ENCODE measurements at places on chromosomes 16 and 17.

GRCh38 chr17:2721603-2722002 lies 10.0 kb upstream of the CLUH start:
- DNase-seq, result no peak

DNA sequence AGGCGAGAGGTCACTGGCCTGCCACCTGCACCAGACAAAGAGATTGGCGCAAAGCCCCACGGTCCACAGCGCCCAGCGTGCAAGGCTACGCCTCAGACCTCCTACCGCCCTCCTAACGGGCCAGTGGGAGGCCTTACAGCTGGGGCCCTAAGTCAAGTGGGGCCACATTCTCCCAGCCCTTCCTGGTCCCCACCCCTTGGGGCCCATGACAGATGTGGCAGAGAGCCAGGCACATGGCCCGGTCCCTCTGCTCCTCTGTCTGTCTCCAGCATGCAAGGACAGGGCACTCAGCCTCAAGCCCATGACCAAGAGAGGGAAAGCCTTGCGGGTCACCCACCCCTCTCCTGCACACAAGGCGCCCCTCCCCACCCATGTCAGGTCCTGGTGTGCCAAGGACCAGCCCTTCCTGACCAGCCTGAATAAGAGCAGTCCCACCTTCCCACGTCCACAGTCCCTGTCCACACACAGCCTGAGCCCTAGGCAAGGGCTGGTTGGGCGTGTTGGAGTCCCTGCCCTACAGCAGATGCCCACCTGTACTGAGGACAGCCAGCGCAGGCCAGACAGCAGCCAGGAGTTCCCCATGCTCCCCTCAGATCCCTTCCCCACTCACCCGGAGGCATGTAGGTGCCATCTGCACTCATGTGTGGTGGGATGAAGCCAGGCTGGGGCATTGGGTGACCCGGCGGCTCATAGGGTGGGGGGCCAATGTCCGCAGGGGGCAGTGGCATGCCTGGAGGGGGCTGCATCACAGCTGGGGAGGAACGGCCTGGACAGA lies 25.3 kb downstream of the CDIP1 start:
- no peak for DNase-seq

- DNase-seq, result peak; percentile 55
Observed at GRCh38 chr17:74682471-74683190, 30.1 kb downstream of the CD300LF start.

GRCh38 chr17:40175928-40176753 lies 1.1 kb upstream of the RAPGEFL1 start:
- DNase-seq, result peak; percentile 84

DNA sequence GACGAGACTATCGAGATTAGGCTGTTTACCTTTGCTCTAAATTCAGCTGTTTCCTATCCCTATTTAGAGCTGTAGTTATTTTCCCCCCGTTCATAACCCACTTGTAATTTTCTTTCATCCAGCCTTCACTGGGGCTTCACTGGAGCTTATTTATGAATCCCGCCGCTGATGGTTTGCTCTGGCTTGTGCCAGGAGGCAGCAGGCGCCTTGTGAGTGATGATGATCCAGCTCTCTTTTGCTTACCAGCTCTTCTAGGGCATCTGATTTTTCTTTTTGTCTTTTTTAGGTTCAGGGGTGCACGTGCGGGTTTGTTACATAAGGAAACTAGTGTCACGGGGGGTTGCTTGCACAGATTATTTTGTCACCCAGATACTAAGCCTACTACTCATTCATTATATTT lies 37.4 kb upstream of the CDH13 start:
- DNase-seq, result no peak

DNA sequence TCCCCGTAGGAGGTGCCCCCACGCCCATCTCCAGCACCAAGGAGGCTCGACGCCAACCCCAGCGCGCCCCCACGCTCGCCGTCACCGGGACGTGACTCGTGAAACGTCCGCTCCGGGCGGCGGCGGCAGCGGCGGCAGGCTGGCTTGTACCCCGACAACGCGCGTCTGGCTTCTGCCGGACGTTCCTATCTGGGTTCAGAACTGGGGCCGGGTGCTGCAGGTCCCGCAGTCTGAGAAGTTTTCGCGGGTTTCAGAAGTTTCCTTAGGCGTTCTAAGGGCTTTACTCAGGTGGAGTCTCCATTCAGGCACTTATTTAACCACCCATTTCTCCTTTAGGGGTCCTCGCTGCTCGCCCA lies 672 bp upstream of the ALKBH5 start:
- DNase-seq, result no peak

DNA sequence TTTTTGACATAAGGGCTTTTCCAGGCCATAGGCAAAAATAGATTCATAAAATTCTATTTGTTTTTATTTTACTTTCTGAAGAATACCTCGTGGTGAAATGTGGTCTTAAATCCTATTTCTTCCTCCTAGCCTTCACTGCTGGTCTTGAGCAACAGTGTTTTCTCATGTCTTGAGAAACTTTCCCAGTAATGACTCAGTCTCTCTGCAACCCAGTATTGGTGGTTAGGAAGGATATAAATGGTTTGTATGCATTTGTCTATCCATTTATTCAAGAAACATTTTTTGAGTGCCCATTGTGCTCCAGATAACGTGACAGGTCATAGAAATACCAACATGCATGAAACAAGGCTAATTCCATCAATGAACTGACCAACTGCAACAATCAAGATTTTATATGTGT lies 213.9 kb downstream of the TMEM114 start:
- DNase-seq, result no peak

GRCh38 chr16:61831351-61831917 lies 204.8 kb downstream of the CDH8 start:
- no peak for DNase-seq

- DNase-seq, result no peak
Observed at GRCh38 chr16:3065742-3066439, 451 bp downstream of the IL32 start.

DNA sequence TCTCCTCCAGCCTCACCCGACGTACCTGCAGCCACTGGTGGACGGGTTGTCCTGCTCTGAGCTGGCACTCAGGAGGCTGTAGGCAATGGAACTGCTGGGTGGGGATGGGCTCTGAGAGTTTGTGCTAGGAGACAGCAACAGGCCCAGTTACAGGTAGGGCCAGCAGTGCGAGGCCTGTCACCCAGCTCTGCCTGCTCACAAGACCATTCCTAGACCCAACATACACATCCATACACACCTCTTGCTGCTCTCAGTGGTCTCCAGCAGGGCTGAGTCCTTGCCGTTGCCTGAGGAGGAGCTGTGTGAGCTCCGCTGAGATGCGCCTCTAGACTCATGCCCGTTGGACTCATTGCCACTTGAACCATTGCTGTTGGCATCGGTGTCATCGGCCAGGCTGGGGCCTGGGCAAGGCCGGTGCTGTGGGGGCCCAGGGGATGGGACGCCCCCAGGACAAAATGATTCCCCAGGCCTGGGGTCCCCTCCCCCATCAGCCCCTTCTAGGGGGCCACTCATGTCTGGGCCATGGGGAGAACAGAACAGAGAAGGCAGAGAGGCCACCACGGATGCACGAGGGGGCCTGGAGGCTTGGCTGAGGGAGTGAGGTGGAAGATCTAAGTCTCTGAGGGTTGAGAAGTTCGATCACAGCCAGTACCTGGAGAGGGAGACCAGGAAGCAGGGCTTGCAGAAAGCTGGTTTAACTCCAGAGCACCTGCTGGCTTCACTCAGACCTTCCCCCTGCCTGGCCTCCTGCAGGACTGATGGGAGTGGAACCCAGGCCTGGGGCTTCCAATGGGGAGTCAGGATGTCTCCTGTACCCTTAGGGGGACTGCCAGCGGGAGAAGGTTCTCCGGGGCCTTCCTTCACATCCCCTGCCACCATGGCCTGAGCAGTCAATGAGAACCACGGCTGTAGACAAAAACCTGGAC lies 1.7 kb downstream of the PER1 start:
- DNase-seq, result no peak

DNA sequence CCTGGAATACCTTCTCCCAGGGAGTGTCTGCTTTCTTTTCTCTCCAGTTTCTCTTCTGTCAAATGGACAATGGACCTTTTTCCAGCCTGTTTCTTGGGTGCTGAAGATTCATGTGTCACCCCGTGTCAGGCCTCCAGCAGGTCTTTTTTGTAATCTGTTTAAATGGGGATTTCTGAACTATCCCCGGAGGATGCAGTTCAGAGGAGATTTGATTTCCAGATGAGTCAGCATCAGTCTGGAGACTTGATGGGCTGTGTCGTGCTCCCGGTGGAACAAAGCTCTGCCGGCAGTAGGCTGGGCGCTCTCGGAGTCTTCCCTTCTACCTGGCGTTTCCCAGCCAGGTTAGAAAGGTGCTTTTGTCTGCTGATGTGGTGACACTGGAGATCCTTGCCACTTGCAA lies 440.6 kb downstream of the HS3ST3B1 start:
- DNase-seq, result no peak

GRCh38 chr17:10069301-10069700 lies 129.1 kb downstream of the GAS7 start:
- no peak for DNase-seq

- no peak for DNase-seq
Observed at GRCh38 chr16:11084484-11084875, 140.1 kb downstream of the CLEC16A start.

GRCh38 chr16:11249233-11250061 lies 6.6 kb downstream of the SOCS1 start:
- DNase-seq, result no peak

DNA sequence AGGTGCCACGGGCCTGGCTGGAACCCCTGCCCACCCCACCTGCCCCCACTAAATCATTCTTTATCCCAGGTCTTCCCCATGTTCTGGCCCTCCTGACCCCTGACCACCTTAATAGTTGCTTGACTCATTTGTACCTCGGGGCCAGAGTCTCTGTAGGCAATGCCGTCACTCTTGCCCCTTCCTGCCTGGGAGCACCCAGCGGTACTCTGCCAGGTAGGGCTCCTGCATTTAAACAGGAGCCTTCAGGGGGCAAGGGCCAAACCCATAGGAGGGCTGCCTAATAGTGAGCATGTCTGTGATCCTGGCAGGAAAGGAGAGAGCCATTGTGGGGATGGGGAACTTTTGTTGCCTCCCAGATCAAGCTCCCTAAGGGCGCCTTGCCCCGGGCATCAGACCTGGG lies 8.8 kb upstream of the ITGA3 start:
- no peak for DNase-seq

GRCh38 chr17:77209330-77209748 lies 68.6 kb downstream of the SEC14L1 start:
- no peak for DNase-seq

GRCh38 chr17:62628831-62629555 lies 1.5 kb downstream of the MRC2 start:
- no peak for DNase-seq

DNA sequence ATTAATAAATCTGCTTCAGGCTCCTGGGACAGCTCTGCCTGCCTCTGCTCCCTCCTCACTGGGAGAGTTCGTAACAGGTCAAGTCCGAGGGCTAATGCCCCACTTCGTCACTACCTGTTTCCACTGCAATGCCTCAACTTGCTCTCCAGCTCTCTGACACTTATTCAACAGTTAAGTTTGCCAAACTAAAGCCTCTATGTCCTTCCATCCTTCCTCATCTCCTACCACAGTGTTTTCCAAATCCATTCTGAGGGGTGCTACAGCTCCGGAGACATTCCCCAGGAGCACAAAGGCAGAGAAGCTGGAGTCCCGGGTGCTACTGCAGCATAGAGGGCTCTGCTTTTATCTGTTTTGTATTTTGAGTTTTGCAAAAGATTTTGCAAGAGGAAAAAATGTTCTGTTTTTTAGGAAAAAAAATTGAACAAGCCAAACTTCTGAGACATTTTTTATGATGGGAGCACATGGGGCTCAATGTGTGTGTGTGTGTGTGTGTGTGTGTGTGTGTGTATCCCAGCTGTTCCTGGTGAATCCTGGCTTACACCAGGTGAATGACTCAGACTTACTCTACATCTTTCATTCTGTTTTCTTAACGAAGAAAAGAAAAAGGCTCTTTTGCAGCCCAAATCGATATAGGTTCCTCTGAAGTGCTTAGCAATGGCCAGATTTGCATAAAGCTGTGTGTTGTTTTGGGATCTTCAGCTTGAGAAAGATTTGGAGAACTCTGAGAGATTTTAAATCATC lies 46.1 kb upstream of the MYOCD start:
- no peak for DNase-seq

DNA sequence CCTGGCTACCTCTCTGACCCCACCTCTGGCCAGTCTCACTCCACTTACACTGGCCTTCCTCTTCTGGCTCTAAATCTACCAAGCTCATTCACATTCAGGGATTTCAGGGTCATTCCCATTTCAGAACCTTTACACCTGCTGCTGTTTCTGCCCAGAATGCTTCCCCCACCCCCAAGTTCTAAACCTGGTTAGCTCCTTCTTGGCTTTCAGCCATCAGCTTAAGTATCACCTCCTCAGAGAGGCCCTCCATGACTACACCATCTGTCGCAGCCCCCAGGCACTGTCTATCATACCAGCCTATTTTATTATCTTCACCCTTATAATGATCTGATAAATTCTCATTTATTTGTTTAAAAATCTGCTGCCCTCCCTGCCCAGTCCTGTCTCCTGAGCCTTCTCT lies 23.3 kb upstream of the NGFR start:
- DNase-seq, result peak; percentile 51

- no peak for DNase-seq
Observed at GRCh38 chr17:83107656-83108048, 28.2 kb downstream of the METRNL start.

DNA sequence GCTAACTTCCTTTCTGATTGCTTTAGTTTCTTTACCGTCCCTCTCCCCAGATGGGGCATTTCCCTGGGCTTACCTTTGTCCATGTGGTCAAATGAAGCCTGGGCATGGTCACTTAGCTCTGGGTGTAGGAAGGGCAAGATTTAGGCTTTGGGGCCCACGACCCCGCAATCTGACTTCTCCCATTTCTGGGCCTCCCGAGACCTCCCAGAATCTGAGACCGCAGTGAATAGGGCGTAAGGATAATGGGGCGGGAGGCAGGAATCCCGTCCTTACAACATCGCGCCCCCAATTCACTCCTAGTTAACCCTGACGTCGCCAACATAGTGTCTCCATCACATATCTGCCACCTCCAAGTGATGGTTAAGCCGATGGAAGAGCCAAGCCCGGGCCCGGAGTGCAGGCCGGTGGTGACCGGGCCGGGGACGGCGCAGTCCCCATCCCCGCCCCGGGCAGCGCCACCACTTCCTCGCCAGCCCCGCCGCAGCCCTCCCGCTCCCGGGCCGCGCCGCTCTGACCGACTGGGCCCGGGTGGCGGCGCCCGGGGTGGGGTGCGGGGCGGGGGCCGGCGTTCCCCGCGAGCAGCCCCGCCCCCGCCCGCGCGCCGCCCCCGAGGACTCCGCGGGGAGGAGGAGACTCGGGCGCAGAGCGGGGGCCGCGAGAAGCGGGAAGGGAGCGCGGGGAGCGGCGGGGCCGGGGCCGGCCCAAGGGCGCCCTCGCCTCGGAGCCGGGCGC lies at the start of gene RHBDL3:
Gene RHBDL3 (plus strand): TSS at position 641 of the 732 bp plus-strand sequence. CDS start 358 bp downstream, outside the sequence.
- DNase-seq, result peak; percentile 11

GRCh38 chr17:80619535-80620235 lies 75.0 kb downstream of the RPTOR start:
- DNase-seq, result no peak

GRCh38 chr17:49894761-49895160 lies 46.9 kb upstream of the TAC4 start:
- DNase-seq, result no peak

GRCh38 chr17:64384253-64385186 lies 6.1 kb downstream of the PECAM1 start:
- DNase-seq, result no peak

GRCh38 chr16:82203198-82203597 lies 33.2 kb upstream of the MPHOSPH6 start:
- DNase-seq, result no peak

All from NCI-H2171 treated with DMSO at 0.1 percent for 48 hours (cell line).